ENCODE measurements at places on chromosomes 7 and 10. TPM values are rescaled to one million over a fixed set of nuclear protein-coding genes. Genes with fewer than 3 reads are reported as not detected.

The TBC1D12 gene
- 0.15 TPM for total RNA-seq

The PLXNA4 gene
- 23.3 TPM for total RNA-seq

The LRIT1 gene
- total RNA-seq, result not detected

The PNLIPRP1 gene
- not detected for total RNA-seq

The PPP1R17 gene
- total RNA-seq, result not detected

The CTAGE8 gene
- total RNA-seq, result 0.97 TPM

- DNase-seq, result no peak
Observed at GRCh38 chr7:157896774-157897555, 560.2 kb downstream of the DNAJB6 start.

DNA sequence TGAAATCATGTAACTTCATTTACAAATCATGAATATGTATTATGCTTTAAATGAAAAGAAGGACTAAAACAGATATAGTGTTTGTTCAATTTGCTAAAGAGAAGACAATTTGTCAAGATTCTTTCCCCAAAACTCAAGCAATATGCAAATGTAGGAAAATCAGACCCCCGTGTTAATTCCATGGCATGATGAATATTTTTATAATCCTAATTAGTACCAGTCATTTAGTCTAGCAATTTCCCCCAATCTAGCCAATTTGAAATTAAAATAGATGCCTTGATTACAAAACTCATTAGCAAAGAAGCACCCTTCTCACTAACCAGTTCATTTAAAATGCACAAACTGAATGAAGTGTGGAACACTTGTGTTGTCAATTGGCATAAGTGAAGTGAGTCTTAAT lies 347.6 kb downstream of the SORCS3 start:
- DNase-seq, result no peak

- DNase-seq, result no peak
Observed at GRCh38 chr7:155705623-155706360, 61.3 kb downstream of the RBM33 start.

- DNase-seq, result no peak
Observed at GRCh38 chr10:99731306-99732032, 458 bp downstream of the COX15 start.

DNA sequence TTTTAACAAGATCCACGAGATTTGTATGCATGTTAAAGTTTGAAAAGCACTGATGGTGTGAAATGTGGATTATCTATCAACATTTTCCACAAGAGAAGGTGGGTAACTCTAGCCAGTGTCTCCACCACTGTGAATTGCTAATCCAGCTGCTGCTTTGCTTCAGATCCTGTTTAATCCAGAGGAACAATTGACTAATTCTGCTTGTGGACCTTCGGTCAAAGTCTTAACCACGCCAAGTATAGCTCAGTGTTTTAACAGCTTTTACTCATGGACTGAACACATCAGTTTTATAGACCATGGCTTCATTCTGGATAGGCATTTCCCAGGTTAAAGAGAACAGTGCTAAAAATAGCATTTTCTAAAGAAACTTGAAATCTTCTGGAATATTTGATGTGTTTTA lies 23.5 kb downstream of the ADK start:
- no peak for DNase-seq

DNA sequence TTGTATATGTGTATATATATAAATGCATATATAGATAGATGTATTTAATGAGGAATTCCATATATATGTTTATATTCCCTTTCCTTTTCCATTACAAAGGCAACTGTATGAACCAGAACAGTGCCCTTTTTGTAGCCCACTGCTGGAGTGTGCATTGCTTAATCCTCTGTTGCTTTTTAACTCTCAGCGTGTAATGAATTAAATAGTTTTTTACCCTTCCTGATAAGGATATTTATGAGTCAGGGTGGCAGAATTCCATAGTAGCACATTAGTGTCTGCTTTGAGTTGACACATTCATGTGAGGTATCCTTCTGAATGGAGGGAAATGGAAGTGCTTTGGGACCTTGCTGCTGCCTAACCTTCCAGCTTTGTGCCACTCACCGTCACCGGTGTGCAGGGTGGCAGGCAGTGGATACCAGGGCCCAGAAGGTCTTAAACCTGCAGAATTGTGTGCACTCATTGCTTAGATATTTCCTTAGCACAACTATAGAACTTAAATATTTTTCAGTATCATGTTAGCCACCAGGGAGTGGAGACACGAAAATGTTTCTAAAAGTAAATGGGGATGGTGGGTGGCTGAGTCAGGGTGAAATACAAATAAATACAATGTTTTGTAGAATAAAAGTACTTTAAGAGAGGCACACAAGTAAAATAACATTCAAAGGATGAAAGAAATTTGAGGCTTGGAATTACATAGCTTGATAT lies 117.9 kb downstream of the SND1 start:
- no peak for DNase-seq

DNA sequence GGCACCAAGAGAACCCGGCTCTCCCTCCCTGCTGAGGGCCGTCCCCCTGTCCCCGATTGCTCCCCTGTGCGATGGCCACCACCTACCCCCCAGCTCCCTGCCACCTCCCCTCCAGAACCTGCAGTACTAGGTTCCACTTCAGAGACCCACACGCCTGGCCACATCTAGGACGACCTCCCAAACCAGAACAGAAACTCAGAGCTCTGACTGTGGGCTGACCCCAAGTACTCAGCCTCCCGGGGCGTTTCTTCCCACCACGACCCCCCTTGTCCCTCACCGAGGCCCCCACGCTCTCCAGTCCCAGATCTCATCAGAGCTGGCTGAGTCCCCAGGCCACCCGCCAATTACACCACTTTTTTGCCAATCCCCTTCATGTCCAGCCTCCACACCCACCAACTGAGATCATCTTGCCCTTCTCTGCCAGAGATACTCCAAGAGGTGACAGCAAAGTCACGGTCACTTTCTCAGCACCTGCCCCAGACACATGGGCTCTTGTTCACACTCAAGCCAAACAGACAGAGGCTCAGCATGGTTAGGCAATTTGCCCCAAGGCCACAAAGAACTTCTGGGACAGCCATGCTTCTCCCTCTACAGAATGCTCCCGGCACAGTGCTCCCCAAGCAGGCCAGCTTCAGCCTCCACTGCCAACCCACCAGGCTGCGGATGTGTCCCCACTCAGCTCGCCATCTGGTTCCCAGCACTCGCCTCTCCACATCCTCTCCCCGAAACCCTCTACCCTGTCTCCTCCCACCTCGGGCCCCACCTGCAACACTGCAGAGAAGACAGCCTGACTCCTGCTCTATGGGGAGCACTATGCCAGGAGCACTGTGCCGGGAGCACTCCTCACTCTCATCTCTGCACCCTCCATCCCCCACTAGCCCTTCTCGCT lies 4.7 kb downstream of the TMEM120A start:
- no peak for DNase-seq

DNA sequence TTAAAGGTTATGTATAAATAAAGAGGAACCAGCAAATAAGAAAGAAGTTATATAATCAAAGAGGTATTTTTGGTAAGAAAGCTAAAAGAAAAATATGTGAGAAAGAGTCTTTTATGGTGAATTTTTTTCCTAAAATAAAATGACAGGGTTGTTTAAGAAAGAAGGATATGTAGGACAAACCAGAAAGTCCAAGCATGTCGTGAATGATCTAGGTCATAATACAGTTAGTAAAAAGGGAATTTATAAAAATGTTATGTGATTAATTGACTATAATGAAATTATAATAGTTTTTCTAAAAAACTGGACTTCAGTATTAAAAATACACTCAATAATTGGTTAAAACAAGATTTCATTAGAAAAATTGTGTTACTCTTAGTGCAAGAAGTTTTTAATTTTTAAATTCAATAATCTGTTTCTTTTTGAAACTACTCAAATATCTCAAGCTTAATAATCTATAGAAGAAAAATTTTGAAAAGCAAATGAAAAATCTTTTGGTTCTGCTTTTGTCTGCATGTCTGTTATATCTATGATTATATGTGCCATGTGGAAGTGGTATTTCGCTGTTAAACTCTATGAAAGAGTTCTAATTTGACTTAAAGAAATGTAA lies 23.3 kb downstream of the AVL9 start:
- no peak for DNase-seq

- DNase-seq, result no peak
Observed at GRCh38 chr7:40239755-40240303, 105.0 kb downstream of the SUGCT start.

DNA sequence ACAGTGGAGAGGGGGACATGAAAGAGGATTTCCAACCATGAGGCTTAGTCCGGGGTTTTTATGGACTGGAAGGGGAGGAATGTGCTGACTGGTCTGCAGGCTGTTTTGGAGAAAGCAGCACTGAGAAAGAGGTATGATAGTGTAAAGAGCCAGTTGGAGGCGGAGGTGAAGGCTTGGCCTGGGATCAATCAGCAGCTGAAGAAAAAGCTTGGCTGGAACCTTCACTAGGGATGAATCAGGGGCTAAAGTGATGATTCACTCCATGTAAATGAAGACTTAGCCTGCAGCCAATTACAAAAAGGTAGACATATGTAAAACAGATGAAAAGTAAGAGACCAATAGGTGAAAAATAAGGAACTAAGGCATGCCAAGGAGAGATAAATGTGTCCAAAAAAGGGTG lies 1382.6 kb downstream of the GATA3 start:
- DNase-seq, result no peak

DNA sequence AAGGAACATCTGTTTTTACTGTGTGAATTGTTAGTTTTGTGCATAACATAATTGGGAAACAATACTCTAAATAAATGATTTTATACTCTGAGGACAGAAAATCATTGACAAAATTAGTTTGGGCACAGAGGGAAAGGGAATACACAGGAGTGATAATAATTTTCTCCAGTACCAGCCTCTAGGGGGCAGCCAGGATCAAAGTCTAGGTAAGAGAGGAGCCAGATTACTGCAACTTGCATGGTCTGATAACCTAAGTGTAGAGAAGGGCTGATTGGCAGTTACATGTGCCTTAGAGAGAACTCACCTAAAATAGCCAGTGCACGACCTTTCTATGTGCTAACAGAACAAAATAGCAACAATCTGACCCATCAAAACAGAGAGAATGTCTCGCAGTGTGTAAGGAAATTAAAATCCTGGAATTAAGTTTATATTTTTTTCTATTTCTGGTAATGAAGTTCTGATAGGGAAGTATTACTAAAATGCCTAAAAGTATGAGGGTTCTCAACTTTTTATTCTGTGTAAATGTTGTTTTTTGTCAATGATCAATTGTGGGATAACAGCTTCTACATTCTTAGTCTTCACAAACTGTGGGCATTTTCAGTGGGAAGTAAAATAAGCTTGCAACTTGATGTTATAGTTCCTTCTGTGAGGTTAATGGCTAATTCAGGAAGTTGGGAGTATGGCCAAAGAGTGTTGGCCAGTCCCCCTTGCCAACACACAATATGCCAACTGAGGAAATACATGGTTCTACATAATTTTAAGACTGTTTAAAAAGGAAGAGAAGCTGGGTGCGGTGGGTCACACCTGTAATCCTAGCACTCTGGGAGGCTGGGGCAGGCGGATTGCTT lies 66.4 kb downstream of the EXOC6 start:
- peak; percentile 69 for DNase-seq

GRCh38 chr7:109844362-109844761 lies 1246.6 kb upstream of the LRRN3 start:
- DNase-seq, result peak; percentile 10

DNA sequence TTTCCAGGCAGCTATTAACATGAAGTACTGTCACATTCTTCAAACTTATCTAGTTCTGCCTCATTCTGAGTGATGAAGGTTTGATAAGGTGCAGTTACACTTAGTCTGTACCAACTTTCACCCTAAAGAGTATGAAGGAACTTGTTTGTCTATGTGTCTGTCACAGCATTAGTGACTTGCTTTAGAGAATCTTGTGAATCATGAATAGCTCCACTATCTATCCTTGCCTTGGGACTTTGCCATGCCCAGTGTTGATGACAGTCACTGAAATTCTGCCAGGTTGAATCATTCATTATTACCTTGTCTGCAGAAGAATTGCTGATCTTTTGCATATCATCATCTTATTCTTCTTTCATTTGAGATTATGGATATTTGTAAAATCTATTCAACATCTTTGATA lies 50.9 kb upstream of the A1CF start:
- no peak for DNase-seq

DNA sequence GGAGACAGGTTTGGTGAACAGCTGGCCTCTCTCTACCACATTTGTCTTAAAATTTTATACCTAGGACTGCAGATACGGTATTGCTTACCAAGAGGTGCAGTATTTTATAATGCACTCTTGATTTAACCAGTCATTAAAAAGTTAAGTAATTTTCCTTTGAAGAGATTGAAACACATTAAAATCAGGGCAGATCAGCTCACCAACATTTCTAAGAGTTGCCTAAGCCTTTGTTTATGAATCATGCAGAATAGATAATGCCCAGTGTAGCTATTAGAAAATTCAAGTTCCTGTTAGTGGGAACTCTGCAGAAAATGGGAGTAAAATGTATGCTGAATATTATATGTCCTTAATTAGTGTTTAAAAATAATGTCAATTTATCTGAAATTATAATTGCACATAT lies 140.2 kb upstream of the PRPS1L1 start:
- DNase-seq, result no peak
